ENCODE measurements at places on chromosomes 1 and 21.

- no peak for DNase-seq
Observed at GRCh38 chr1:203301331-203301668, 4.0 kb upstream of the BTG2 start.

DNA sequence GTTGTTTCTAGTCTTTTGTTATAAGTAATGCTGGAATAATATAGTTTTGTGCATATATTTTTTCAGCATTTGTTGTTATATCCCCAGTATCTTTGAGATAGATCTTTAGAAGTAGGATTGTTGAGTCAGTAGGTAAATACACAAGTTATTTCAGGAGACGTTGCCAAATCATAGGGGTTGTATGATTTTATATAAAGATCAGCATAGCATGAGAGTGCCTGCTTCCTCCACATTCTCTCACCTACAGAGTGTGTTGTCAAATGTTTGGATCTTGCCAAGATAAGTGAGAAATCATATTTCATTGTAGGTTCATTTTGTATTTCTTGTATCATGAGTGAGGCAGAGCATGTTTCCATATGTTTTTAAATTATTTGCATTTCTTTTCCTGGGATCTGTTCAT, 24.6 kb downstream of the MIA3 start:
- no peak for DNase-seq

DNA sequence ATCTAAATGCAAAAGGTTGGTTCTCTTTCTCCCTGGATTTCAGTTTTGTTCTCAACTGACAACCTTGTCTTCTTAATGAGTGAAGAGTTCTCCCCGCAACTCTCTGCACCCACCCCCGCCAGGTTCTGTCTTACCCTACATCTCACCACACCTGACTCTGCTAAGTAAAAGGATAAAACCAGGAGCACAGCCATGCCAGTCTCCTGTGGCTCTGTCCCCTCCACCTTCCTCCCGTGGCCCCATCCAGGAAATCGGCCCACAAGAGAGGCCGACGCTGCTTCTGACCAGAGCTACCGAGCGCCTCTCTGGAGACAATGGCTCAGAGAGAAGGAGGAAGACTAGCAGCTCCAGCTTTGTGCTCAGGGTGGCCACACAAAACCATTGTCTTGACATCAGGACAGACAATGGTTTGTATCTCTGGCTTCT, 72.2 kb downstream of the PLEKHA6 start:
- no peak for DNase-seq

GRCh38 chr1:156927215-156928042, 7.0 kb downstream of the LRRC71 start:
- no peak for DNase-seq

- no peak for DNase-seq
Observed at GRCh38 chr1:212124690-212125582, 89.4 kb downstream of the DTL start.

GRCh38 chr1:10691740-10692125, 104.7 kb downstream of the CASZ1 start:
- DNase-seq = no peak

GRCh38 chr21:40284409-40284808, 417.2 kb downstream of the PCP4 start:
- DNase-seq = no peak

- DNase-seq = no peak
Observed at GRCh38 chr1:234320069-234320468, 53.2 kb upstream of the COA6 start.

DNA sequence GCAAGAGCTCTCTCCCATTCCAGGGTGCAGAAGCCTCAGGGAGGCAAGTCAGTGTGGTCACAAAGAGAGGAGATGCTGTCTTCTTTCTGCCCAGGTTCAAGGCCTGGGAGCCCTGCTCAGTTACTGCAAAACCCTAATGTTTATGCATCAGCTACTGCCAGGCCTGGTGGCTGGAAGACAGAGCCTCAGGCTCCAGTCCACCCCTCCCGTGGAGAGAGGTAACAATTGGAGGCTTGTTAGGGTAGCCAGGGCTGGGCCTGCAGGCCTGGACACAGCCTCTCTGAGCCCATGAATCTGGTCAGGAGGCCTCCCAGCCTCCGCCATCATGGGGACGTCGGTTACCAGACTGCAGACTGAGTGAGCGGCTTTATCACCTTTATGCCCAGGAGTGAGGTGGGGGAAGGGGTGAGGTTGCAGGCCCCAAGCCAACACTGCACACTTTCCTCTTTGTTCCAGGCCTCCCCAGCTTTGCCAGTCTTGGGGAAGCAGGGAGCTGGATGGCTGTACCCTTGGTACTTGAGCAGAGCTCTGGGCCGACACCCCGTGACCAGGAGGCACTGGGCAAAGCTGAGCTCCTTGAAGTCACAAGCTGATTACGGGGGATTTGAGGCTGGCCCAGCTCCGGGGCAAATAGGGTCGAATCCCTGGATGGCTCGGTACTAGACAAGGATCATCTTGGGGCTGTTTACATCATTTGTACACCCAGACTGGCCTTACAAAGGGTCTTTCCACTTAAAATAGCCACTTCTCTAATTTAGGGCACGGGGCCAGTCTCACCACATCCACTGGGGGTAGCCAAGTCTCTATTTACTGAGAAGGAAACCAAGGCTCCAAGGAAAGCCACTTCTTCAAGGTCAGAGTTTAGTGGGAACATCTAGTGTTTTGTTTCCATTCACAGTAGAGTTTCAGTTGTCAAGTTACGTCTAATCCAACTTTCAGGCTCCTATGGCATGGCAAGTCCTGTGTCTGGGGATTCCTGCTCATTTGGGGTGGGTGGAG, 5.2 kb downstream of the SLC2A1 start:
- DNase-seq = no peak

DNA sequence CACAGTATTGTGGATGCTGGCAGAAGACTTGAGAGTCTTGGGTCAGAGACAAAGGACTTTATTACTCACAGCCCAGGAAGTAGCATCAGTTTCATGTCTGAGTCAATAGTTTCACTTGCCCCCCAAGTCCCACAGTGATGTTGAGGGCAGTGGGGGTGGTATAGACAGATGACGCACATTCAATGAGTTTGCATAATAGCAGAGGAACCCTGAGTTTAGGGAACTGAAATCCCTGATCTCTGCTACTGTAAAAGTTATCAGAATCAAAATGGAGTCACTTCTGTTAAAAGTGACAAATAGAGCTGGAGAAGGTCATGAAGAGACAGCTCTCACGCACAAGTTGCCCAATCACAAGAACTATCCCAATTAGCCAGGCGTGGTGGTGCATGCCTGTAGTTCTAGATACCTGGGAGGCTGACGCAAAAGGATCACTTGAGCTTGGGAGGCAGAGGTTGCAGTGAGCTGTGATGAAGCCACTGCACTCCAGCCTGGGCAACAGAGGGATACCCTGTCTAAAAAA, 11.5 kb upstream of the HCRTR1 start:
- peak; percentile 47 for DNase-seq

DNA sequence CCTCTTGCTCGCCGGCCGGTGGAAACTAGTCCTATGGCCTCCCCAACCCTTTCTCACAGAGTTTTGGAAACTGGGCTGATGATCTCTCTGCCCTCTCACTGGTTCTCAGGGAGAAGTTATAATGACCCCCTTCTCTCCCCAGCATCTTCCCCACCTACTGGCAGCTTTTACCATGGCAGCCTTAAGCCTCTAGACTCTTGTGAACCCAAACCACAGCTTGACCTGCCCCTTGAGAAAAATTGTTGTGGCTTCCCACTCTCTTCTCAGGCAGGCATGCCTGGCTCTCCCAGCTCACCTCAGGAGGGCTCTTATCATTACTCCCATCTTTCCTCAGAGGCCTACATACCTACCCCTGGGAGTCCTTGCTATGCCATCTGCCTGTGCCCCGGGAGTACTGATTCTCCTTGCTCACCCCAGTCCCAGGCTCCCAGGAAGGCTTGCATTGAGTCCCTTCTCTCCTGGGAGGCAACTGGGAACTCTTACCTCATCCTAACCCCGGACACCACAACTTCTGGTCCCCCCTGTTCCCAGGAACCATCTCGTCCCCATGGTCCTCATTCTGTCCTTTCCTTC, 1.6 kb downstream of the NSUN4 start:
- no peak for DNase-seq

GRCh38 chr1:151542710-151543129, 2.6 kb downstream of the TUFT1 start:
- DNase-seq = peak; percentile 87

GRCh38 chr1:21618561-21619374, 50.4 kb downstream of the RAP1GAP start:
- no peak for DNase-seq

DNA sequence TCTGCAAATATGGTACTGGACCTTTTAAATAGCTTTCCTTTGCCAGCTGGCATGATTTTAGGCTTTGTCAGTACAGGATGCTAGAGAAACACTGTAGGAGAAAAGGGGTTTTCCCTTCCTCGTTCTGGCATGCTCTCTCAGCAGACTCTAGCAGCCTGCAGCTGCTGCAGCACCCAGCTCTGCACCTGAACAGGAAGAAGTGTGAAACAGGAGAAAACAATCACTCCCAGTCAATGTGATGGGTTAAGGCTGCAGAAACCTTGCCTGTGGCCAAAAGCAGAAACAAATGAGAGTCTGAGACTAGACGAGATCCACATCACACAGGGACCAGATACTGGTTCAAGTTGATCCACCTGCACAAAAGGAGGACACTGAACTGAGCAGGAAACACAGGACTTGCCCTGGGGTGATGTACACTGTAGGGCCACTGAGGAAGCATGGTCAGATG, 21.2 kb downstream of the OVGP1 start:
- DNase-seq = no peak

- DNase-seq = no peak
Observed at GRCh38 chr1:112549590-112549989, 40.8 kb downstream of the WNT2B start.

GRCh38 chr1:18443587-18444520, 36.9 kb upstream of the KLHDC7A start:
- no peak for DNase-seq

DNA sequence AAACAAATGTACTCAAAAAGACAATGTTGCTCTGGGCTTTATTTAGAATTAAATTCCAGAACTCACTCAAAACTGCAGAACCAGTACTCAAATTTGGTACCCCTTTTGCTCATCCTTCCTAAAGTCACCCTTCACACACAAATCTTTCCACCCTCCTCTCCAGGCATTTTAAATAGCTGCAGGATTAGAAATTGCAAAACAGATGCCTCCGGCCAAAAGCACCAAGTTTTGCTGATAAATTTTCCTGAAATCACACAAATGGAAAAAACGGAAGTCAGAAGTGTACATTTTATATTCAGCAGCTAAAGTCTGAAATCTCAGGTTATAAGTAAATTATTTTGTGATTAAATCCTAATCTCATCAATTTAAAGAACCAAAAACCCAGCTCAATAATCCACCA, 147.0 kb downstream of the NRIP1 start:
- DNase-seq = no peak

- no peak for DNase-seq
Observed at GRCh38 chr21:39489380-39489924, 37.7 kb downstream of the SH3BGR start.

GRCh38 chr1:39301606-39302005, 97.1 kb downstream of the MACF1 start:
- no peak for DNase-seq

- DNase-seq = no peak
Observed at GRCh38 chr21:36125512-36126207, 9.2 kb upstream of the CBR3 start.

- no peak for DNase-seq
Observed at GRCh38 chr1:224431726-224432125, 2.9 kb downstream of the WDR26 start.

- DNase-seq = no peak
Observed at GRCh38 chr1:81304187-81304586, 496.5 kb upstream of the ADGRL2 start.

- DNase-seq = no peak
Observed at GRCh38 chr1:83625646-83626045, 373.3 kb downstream of the TTLL7 start.

DNA sequence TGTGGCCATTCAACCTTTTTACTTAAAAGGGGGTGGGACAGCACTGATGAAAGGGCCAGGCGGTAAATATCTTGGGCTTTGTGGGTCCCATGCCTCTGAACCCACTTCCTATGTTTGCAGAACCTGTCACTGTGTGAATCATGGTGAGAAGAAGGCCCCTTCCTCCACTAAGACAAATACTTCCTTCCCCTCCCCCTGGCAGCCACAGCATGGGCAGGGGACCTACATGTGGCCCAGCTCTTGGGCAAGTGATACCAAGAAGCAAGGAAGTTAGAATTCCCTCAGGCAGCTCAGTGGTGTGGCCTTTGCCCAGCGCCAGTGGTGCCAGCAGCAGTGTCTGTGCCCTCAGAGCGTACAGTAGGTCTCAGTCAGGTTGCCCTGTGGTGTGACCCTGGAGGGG, 168.6 kb downstream of the TRIM33 start:
- no peak for DNase-seq

GRCh38 chr1:227174164-227174563, 144.1 kb downstream of the CDC42BPA start:
- DNase-seq = peak; percentile 53

DNA sequence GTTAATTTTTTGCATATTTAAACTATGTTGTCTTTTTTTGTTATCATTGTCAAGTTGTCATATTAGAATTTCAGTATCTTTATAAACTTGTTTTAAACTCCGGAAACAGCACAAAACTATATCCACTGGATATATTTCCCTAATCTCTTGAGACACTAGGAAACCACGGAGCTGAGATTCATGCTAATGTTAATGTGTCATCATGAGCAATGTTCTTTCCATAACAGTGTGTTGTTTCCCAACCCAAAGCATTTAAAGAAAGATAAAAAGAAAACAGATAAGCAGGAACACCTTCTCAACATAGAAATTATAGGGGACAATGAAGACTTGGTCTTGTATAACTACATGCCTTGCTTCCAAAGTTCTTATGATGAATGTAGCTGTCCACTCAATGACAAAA, 626.2 kb upstream of the TMPRSS15 start:
- DNase-seq = no peak

- no peak for DNase-seq
Observed at GRCh38 chr1:155899683-155900082, 11.5 kb downstream of the RIT1 start.

GRCh38 chr1:94949681-94950661, 23.1 kb upstream of the CNN3 start:
- no peak for DNase-seq

GRCh38 chr1:101079341-101079740, 53.8 kb upstream of the DPH5 start:
- no peak for DNase-seq

DNA sequence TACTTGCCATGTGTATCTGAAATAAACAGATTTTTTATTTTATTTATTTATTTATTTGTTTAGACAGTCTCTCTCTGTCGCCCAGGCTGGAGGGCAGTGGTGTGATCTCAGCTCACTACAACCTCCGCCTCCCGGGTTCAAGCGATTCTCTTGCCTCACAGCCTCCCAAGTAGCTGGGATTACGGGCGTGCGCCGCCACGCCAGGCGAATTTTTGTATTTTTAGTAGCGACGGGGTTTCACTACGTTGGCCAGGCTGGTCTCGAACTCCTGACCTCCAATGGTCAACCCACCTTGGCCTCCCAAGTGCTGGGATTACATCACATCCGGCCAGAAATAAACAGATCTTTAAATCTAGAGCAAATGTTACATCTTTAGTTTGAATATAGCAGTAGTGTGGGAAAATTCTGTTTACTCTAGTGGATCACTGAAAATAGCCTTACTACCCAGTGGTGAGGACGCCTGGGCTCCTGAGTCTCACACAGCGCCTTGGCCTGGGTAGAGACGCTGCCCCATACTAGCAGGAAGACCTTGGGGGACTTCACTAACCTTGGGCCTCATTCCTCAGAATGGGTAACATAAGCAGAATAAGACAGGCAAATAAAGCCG, 709 bp downstream of the GART start:
- no peak for DNase-seq

GRCh38 chr1:24149866-24150233, 6.9 kb upstream of the IL22RA1 start:
- DNase-seq = peak; percentile 23

- peak; percentile 10 for DNase-seq
Observed at GRCh38 chr1:43552813-43553212, 22.1 kb downstream of the PTPRF start.

GRCh38 chr1:54919367-54920359, 32.7 kb upstream of the DHCR24 start:
- no peak for DNase-seq

All from AG09309 (cell line).